ENCODE measurements at places on chromosomes 13 and 19. TPM values are rescaled to one million over a fixed set of nuclear protein-coding genes. Genes with fewer than 3 reads are reported as not detected.

The PLPP2 gene
- not detected for total RNA-seq

The GRK1 gene
- 0.07 TPM for total RNA-seq

The ADGRE3 gene
- total RNA-seq: not detected

The SYNE4 gene
- 0.37 TPM for total RNA-seq

The LILRA6 gene
- total RNA-seq: not detected

The MYDGF gene
- 187 TPM for total RNA-seq

The FFAR3 gene
- not detected for total RNA-seq

The NR2C2AP gene
- total RNA-seq: 19.1 TPM

The NDUFB7 gene
- 287 TPM for total RNA-seq

The LMTK3 gene
- 8.1 TPM for total RNA-seq

The CGB8 gene
- not detected for total RNA-seq

The ZNF585A gene
- total RNA-seq: 4.9 TPM

The APC2 gene
- 13.4 TPM for total RNA-seq

The CYP2F1 gene
- not detected for total RNA-seq

The SMIM7 gene
- total RNA-seq: 116 TPM

The ZNF573 gene
- total RNA-seq: 13.2 TPM

DNA sequence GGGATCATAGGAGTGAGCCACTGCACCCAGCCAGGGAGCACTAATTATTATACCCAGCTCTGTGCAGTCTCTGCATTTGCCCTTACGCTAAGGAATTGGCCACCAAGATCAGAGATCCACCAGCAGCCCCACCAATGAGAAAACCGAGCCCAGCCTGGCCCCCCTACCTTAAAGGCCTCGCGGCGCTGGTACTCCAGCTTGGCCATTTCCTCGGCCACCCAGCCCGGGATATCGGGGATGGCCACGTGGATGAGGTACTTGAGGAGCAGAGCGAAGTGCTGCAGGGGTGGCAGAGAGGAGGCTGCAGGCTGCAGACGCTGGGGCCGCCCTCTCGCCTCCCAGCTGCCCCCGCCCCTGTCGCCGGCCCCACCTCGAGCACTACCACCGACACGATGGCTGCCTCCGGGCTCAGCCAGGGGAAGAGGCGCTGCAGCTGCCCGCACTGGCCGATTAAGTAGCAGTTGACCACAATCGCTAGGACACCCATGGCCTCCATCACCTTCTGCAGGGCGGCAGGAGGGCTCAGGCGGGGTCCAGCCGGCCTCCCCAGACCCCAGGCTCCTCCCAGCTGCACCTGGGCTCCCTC, 7.5 kb downstream of the ANO8 start:
- DNase-seq: no peak

- no peak for DNase-seq
Measured at GRCh38 chr19:17469092-17469480, 1.2 kb upstream of the SLC27A1 start.

DNA sequence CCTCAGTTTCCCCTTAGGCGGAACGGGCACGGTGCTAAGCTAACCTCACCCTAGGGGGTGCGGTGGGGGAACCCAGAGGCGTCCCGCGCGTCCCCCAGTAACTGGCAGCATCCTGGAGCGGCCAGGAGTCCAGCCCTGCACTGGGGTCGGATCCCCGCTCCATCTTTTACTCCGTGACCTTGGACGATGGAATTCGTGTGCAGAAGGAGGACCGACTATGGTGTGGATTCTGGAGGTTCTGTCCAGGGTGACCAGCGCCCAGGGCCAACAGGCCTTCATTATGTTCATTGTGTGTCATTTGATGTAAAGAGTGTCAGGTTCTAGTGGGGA, 630 bp downstream of the SPPL2B start:
- no peak for DNase-seq

GRCh38 chr19:12052091-12052496, 667 bp downstream of the ZNF878 start:
- peak; percentile 47 for DNase-seq

DNA sequence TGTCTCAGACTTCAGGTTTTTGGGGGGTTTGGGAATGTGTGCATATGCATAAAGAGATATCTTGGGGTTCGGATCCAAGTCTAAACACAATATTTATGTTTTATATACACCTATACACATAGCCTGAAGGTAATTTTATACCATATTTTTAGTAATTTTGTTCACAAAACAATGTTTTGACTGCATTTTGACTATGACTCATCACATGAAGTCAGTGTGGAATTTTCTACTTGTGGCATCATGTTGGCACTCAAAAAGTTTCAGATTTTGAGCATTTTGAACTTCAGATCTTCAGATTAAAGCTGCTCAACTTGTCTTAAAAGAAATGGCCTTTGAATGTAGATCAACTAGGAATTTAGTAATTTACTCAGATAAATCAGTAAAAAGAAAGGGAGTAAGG, 712.9 kb upstream of the GPC6 start:
- no peak for DNase-seq

GRCh38 chr13:26435646-26436045, 121.8 kb upstream of the WASF3 start:
- DNase-seq: no peak

- no peak for DNase-seq
Measured at GRCh38 chr13:100506154-100506553, 82.4 kb downstream of the GGACT start.

DNA sequence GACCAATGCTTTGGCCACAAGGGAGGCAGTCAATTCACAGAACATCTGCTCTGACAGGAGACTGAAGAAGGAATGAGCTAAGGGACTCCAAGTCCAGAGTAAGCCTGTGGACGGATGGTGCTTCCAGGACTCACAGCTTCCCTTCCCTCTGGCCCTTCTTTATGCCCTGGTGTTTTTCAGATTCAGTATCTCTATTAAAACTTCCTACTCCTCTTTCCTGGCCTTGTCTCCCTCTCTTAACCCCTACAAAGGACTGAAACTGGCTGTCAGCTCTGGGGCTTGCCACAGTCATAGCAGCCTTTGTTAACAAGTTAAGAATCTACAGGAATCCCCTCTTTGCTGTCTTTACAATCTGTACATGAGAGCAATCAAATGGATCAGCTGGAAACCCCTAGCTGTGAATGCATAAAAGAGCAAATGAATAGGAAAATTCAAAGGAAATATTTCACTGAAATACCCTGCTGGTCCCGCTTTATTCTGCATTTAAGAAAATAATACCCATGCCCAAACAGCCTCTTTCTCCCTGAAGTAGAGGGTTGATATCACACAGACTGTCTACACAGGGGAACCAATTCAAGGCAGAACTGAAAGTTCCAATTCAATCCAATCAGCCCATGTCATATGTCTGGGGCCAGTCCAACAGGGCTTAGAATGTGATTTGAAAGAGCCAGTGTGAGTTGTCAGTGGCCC, 192.3 kb downstream of the MZT1 start:
- no peak for DNase-seq

DNA sequence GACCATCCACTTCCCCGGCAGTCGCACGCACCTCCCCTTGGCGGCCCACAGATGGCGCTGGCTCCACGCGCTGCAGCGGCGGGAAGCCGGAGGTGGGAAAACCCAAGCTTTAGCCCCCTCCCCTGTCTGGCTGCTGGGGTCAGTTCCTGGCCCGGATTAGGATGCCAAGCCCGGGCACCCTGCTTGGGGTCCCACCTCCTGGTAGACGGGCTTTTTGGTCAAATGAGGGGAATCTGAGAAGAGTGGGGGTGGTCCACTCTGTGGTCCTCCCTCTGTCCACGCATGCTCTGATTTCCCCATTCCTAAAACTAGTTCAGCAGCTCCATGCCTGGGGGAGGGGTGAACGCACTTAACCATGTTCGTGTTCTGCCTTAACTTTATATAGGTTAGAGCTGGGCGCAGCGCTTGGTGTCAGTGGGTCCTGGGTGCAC, 8.1 kb upstream of the ADGRE2 start:
- DNase-seq: no peak

GRCh38 chr19:2949939-2950285, 5.1 kb upstream of the ZNF77 start:
- no peak for DNase-seq

- DNase-seq: peak; percentile 77
Measured at GRCh38 chr19:56105090-56105701, 15.9 kb downstream of the ZNF787 start.

GRCh38 chr19:13097033-13097462, 5.6 kb downstream of the LYL1 start:
- DNase-seq: no peak

- DNase-seq: no peak
Measured at GRCh38 chr13:109968876-109969577, 182.6 kb upstream of the IRS2 start.

GRCh38 chr13:111999352-111999751, 67.6 kb upstream of the SOX1 start:
- no peak for DNase-seq

DNA sequence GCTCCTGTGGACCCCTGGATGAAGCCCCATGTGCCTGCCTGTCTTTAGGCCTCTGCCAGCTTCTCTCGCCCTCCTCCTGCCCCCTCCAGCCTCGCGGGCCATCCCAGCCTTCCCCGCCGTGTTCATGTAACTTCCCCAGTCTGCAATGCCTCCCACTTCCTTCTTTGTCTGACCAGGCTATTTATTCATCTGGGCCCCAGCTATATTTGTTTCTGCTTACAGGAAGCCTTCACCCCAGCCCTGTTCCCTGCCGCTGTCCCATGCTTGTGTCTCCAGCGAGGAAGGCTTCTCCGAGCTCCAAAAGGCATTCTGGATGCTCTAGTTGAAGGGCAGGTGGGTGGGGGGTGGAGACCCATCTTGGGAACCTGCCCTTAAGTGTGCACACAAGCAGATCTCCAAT, 7.9 kb upstream of the C3 start:
- DNase-seq: no peak

- DNase-seq: peak; percentile 53
Measured at GRCh38 chr19:54481326-54481930, 8.3 kb upstream of the CDC42EP5 start.

GRCh38 chr19:33686262-33686661, 64.5 kb downstream of the CHST8 start:
- DNase-seq: peak; percentile 88

- DNase-seq: no peak
Measured at GRCh38 chr13:41995946-41996345, 35.0 kb upstream of the VWA8 start.

DNA sequence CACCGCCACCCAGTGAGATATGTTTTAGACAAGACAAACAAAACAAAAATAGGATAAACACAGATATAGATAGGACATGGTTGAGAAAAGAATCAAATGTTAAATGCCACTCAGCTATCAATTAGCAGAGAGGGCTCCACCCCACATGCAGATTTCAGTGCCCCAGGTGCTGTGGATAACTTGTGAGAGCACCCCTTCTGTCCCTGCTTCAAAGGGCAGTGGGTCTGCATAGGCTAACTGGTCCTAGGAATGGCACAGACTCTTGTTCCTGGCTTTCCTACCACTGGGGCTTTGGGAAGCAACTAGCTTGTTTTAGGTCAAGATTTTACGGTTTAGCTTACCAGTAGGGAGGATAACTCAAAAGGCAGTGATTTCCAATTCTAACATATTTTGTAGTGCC, 460.3 kb downstream of the TSHZ3 start:
- no peak for DNase-seq

DNA sequence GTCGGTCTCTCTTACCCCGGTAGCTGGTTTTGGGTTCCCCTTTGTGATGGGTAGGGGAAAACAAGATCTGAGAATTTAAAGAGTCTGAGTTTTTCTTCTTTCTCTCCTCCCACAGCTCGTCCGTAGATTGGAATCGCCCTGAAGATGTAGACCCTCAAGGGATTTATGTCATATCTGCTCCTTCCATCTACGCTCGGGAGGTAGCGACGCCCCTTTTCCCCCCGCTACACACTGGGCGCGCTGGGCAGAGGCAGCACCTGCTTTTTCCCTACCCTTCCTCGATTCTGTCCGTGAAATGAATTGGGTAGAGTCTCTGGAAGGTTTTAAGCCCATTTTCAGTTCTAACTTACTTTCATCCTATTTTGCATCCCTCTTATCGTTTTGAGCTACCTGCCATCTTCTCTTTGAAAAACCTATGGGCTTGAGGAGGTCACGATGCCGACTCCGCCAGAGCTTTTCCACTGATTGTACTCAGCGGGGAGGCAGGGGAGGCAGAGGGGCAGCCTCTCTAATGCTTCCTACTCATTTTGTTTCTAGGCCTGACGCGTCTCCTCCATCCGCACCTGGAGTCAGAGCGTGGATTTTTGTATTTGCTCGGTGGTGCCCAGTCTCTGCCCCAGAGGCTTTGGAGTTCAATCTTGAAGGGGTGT, 7.1 kb upstream of the SELENOV start:
- DNase-seq: no peak

- DNase-seq: no peak
Measured at GRCh38 chr19:24059563-24060295, 27.3 kb upstream of the ZNF254 start.

- DNase-seq: no peak
Measured at GRCh38 chr13:29522044-29522685, 73.3 kb downstream of the SLC7A1 start.

DNA sequence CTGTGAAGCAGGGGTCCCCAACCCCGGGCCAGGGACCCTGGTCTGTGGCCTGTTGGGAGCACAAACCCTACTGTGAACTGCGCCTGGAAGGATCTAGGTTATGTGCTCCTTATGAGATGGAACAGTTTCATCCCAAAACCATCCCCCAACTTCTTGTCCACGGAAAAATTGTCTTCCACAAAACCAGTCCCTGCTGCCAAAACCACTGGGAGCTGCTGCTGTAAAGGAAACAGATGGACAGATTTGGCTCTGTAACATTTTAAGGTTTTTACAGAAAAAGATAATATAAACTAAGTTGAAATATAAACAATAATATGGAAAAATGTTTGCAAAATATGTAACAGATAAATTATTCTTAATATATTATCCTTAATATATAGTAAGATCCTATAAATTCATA, 73.7 kb downstream of the COG6 start:
- no peak for DNase-seq

DNA sequence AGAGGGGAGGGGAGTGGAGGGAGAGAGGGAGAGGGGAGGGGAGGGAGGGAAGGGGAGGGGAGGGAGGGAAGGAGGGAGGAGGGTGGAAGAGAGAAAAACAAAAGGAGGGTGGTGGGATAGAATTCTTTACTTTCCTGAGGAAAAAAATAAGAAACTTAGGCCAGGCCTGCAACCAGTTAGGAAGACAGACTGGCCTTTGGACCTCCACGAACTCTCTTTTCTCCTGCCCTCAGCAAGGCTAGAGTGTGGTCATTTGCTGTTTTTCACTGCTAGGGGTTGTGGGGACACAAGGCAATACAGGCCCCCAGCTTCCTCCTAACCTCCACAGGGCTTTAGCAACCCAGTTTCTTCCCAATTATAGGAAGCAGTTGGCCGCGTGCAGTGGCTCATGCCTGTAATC, 4.2 kb downstream of the CCDC8 start:
- no peak for DNase-seq

- peak; percentile 56 for DNase-seq
Measured at GRCh38 chr19:13022111-13022858, 27.0 kb downstream of the NFIX start.

GRCh38 chr13:30581582-30581981, 36.1 kb upstream of the USPL1 start:
- DNase-seq: no peak

DNA sequence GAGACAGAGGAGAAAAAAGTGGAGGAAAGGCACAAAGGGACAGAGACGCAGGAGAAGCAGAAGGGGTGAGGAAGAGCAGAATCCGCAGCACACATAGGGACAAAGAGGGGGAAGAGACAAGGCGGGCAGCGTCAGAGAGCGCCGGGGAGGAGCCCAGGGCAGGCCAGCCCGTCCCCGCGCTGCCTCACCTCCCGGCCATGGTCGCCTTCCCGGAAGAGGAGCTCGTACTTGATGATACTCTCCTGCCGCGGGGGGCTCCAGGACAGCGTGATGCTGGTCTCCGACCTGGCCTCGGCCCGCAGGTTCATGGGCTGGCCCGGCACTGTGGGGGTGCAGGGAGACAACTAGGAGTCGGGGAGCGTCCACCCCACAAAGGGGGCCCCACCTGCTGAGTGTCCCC, 100.6 kb downstream of the PTPRS start:
- no peak for DNase-seq

GRCh38 chr19:46802152-46802551, 13.8 kb upstream of the SLC1A5 start:
- no peak for DNase-seq
